ENCODE measurements at places on chromosomes 1 and 21.

- no peak for DNase-seq
These were observed 54.9 kb downstream of the ENAH start for GRCh38 chr1:225597926-225598575.

DNA sequence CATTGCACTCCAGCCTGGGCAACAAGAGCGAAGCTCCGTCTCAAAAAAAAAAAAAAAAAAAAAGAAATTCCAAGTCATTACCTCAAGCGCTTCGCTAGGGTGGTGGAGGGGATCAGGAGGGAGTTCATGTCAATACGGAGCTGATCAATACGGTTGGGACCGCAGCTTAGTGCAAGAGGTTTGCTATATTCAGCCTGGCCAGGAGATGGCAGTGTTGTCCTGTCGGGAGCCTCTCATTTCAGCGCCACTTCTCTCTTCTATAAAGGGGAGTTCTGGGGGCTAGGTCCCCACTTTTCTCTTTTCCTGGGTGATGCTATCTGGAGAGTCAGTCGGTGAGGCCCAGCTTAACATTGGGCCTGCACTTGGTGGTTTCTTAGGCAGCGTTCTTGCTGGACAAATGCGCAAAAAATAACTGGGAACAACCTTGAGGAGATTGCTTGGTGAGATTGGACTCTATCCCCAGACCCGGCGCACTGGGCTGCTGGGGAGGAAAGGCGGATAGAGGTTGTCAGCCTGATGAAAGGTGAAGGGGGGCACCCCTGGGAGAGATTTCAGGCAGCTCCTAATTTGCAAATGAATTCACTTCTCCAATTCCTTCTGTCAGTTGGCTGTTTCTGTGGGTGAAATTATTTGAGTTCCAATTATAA is 40.4 kb downstream of the KIAA0040 start:
- peak; percentile 74 for DNase-seq

GRCh38 chr1:64933296-64934070 is 32.9 kb downstream of the JAK1 start:
- no peak for DNase-seq

GRCh38 chr1:173823781-173824314 is 625 bp upstream of the DARS2 start:
- no peak for DNase-seq

DNA sequence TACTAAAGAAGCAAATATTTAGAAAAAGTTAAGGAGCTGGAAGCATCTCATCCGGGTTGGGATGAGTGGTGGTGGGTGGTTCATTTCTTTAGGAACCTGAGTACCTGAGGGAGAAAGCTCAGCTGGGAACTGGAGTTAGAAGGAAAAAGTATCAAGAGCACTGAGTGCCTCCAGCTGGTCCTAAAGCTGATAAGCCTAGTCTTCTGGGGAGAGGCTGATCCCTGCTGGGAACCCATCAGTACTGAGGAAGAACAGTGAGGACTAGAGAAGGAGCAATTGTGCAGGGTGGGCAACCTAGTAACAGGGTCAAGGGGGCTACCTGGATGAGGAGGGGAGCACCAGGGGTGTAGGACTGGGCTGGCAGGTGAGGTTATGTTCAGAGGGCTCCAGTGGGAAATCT is 89.5 kb downstream of the RUNX1 start:
- DNase-seq = no peak

GRCh38 chr21:16285605-16286126 is 555.9 kb downstream of the USP25 start:
- no peak for DNase-seq

GRCh38 chr1:43953361-43953760 is 6.6 kb downstream of the IPO13 start:
- no peak for DNase-seq

DNA sequence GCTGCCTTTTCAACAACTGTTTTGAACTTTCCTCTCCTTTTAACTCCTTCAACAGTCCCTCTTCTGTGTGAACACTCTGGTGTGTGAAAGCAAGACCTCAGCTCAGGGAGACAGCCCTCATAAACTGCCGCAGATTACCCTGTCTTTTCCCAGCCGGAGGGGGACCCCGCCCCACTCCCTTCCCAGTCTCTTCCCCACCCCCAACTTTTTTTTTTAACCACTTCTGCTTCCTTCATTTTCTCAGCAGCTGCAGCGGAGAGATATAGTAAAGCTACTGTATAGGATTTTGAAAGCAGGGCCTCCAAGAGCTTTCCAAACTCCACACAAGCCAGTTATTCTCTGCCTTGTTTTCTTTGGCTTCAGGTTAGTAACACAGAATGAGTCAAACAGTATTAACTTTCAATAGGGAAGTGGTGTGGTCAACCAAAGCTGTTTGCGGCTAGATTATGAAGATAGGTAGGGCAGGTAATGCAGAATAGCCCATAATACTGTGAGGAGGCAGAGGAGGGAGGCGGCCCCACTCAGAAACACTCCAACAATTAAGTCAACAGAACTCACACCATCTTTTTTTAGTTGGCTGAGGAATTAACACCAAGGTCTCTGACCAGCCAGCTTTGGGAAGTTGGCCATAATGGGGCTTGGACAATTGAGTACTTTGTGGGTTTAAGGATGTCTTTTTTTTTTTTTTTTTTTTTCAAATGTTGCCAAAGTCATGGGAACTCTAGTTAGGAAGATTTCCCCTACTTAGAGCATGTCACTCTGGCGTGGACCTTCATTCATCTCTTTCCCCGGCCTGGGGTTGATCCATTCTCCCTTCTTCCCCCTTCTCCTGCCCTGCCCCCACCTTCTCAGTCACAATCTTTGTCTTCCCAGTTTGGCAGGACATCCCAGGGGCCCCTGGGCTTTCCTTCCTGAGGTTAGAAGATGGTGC is 177.0 kb downstream of the CLIC6 start:
- DNase-seq = peak; percentile 77

- DNase-seq = no peak
These were observed 19.3 kb upstream of the RUNX3 start for GRCh38 chr1:24949331-24949881.

- DNase-seq = peak; percentile 13
These were observed 1.7 kb downstream of the TOR3A start for GRCh38 chr1:179083533-179083932.

Data from activated CD4-positive, alpha-beta T cell treated with anti-CD3 and anti-CD28 coated beads, Interleukin-2, Interleukin-6, amounts not matched to agents 100 ng/mL and 50 ng/mL, durations not matched to agents 16 hours and 8 hours (primary cell).